C1 segment of cervical spinal cord (tissue), 14 donors: ENCODE measurements at places on chromosomes 1 and 21.
A peak's percentile ranks its signal among the peaks of the same experiment; 100 is the strongest.

DNA sequence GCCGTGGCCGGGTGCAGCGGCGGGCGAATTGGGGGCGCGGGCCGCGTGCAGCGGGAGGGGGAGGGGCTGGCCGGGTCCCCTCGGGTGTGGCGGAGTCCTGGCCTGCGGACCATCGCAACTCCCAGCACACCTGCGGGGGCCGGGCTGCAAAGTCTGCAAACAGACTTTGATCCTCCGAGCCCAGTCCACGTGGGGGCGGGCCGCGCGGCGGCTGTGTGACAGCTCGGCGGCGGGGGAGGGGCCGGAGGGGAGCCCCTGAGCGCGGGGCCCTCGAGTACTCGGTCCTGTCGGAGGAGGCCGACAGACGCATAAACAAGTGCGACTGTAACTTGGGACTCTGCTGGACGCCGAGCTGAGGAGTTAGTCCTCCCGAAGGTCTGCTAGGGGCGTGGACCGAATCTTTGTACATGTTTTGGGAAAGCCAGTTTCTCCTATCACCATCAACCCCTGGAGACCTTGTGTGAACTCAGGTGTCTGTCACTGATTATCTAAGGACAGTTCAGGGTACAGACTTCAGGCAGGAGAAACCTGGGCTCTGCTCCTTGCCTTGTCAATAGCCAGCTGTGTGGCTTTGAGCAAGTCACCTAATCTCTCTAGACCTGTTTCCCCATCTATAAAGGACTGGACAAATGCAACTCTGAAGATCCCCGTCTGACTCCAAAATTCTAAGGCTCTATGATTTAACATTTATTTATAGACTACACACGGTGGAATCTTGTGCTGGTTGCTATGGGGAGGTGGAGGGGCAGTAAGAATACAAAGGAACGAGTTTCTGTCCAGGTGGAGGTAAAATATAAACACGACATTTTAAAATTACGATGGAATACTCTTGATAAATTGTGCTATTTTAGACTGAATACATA is 710 bp upstream of the SLC30A1 start:
- DNase-seq: no peak

- DNase-seq: no peak
Measured at GRCh38 chr1:18940303-18941020, 16.0 kb downstream of the IFFO2 start.

DNA sequence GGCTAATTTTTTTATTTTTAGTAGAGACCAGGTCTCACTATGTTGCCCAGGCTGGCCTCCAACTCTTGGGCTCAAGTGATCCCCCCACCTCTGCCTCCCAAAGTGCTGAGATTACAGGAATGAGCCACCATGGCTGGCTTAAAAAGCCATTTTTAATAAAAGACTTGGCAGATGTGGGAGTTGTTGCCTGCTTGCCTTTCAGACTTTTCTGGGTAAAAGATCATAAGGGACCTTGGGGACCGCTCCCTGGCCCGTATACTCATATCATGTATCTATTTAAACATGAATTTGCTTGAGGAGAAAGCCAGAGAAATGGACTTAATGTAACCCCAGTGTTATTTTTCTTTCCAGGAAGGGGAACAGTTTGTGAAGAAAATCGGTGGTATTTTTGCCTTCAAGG is 23.4 kb upstream of the PODN start:
- no peak for DNase-seq

GRCh38 chr21:45877171-45877438 is 104.5 kb upstream of the COL6A1 start:
- no peak for DNase-seq

DNA sequence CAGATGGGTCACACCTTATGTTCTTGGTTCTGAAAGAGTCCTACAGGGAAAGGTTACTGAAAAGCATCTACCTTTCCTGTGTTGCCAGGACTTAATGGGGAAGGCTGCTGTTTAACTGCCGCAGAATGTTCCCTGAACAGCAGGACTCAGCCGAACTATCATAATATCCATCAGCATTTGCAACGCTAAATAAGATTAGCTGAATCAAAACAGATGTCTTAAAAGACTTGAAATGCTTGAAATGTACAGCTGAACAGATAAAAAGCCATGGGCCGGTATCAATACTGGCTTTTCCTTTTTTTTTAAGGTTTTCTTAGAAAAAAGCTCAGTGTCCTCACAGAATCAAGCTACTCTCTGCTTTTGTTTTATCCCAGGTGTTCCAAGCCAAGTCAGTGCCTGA is 19.7 kb upstream of the ATP13A2 start:
- no peak for DNase-seq

- no peak for DNase-seq
Measured at GRCh38 chr1:36087233-36088123, 1.2 kb upstream of the ADPRS start.

- no peak for DNase-seq
Measured at GRCh38 chr1:156592910-156593660, 1.5 kb downstream of the NAXE start.

DNA sequence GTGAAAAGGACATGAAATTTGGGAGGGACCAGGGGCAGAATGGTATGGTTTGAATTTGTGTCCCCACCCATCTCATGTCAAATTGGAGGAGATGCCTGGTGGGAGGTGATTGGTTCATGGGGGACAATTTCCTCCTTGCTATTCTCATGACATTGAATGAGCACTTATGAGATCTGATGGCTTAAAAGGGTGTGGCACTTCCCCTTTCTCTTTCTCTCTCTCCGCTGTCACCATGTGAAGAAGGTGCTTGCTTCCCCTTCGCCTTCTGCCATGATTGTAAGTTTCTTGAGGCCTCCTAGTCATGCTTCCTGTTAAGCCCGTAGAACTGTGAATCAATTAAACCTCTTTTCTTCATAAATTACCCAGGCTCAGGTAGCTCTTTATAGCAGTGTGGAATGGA is 7.6 kb upstream of the GBP4 start:
- no peak for DNase-seq

- DNase-seq: peak; percentile 77
Measured at GRCh38 chr1:212415107-212415841, 588 bp upstream of the PACC1 start.

DNA sequence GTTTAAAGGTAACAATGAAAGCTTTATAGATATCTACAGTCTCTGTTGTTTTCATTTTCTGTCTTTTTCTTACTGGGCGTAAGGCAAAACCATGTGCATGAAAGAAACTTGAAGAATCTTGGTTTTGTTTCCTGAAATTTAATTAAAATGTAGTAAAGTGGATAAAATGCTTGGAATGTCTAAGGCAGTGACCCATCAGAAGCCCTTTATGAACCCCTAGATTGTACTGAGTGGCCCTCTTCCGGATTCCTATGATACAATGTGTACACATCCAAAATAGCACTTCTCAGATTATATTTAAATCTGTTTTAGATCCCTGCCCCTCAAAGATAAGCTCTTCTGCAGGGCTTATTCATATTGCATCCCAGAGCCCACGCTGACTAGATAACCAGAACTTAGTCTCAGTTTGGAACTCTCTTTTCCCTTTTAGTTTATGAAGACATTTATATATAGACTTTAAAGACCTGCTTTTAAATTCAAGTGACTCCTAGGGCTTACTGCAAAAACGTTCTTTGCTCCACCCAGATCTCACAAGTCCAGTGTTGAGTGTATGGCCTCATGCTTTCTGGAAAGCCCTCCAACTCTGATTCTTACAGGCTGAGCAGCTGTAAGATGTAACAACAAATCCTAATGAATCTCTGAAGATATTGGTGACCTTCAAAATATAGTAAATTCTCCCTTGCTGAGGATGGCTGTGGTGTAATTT is 142.9 kb downstream of the LRRC7 start:
- DNase-seq: no peak

GRCh38 chr1:4071653-4072052 is 171.6 kb upstream of the C1orf174 start:
- no peak for DNase-seq

GRCh38 chr21:44870748-44871495 is 2.6 kb downstream of the PTTG1IP start:
- DNase-seq: no peak

- no peak for DNase-seq
Measured at GRCh38 chr1:233278631-233279030, 16.9 kb downstream of the PCNX2 start.

GRCh38 chr1:54424398-54424797 is 18.2 kb upstream of the SSBP3 start:
- DNase-seq: no peak

DNA sequence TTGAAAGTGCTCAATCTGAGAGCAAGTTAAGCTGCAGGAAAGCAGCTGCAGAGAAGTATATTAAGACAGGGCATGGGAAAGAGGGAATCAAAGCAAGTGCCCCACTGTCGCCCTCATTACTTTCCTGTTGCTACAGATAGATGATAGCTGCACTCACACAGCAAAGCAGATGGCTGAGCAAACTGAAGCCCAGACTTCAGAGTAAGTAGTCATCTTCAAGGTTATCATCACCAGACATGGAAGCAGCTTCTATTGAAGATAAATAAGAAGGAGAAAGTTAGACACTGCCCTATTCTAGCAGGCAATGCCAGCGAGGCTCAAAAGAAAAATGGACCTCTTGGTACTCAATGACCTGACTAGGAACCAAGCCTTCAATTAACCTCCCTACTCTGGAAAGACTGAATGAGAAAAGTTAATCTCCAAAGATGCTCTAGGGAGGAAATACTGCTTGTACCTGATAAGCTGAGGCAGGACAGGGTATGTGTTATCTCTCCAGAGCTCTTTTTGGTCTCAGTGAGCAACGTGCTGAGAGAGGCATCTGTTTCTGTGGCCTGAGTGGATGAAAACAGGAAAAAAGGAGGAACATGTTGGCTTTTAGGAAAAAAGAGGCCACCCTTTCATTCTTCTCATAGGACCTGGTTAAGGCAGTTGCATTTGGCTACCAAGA is 11.1 kb upstream of the MRPL9 start:
- no peak for DNase-seq

DNA sequence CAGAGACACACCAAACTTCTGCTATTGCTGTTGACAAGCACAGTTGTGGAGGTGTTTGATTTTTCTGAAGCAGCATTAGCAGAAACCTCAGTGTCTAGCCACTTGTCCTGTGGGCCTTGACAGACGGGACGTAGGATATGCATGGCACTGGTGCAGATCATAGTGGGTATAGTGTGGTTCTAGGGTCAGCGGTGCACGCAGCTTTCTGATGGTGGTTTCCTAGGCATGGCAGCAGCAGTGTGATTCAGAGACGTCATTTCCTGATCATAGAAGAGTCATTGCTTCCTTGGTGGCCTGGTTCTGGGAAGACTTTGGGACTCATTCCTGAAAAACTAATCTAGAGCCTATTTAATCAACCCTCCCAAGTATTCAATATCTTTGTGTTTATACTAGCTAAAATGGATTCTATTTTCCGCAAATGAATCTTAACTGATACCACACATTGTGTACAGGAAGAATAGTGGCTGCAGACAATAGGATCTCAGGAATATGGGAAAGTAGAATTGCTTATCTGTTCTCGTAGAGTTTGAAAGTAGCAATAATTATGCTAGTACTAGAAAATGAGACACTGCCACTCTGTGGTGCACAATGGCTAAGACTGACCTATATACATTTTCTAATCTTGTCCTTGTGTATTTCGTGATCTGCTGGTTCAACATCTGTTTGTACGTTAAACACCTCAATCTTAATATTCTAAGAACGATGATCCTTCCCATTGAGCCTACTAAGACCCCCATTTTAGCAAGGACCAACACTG is 2.8 kb upstream of the USP1 start:
- no peak for DNase-seq

- DNase-seq: peak; percentile 100
Measured at GRCh38 chr1:172532700-172533512, at the start of gene SUCO. Gene SUCO, plus strand, starts transcription at chr1:172533150. Its CDS starts 286 bp downstream, at chr1:172533436.

DNA sequence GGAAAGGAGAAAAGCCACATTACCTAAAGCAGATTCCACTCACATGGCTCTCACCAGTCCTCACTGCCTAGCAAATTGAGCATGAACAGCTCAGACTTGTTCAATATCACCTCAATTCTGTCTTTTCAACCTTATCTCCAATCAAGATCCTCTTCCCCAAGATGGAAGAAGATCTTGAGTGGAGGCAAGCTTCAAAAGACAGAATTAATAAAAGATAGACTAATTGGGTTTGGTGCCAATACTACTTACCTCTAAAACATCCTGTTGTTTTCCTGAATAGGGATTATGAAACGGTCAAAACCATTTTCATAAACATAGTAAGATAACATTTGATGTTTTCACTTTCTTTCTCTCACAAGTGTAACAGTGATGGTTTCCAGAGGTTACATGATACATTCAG is 349.2 kb upstream of the PLD5 start:
- no peak for DNase-seq

DNA sequence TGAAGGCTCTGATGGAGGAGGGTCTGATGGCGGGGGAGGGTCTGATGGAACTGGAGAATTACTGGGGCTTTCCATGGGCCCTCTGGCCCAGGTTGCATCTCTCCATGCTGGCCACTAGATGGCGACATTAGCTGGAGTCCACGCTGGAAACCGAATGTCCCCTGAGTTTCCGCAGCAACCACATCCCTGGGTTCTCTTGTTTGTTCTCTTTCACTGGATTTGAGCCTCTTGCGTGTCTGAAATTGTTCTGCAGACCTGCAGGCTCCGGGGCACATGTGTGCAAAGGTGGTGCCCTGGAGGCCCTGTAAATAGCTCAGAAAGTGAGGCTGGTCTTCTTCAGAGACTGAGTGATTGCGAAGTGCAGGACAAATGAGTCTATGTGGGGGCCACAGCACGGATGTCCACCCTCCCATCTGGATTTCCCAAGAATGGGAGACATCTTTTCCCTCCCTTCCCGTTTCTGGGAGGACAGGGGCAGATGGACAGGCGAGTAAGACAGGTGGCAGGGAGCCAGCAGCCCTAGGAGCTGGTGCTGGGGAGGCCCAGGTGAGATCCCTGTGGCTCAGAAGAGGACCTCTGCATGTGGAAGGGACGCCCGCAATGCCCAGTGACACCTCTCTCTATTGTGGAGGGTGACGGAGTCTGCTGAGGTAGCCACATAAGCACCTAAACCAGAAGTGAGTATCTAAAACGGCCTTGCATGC is 73.2 kb upstream of the ABCG1 start:
- DNase-seq: peak; percentile 30

GRCh38 chr1:46496505-46496904 is 6.9 kb downstream of the DMBX1 start:
- DNase-seq: no peak

GRCh38 chr1:160879056-160879455 is 5.9 kb downstream of the ITLN1 start:
- no peak for DNase-seq

DNA sequence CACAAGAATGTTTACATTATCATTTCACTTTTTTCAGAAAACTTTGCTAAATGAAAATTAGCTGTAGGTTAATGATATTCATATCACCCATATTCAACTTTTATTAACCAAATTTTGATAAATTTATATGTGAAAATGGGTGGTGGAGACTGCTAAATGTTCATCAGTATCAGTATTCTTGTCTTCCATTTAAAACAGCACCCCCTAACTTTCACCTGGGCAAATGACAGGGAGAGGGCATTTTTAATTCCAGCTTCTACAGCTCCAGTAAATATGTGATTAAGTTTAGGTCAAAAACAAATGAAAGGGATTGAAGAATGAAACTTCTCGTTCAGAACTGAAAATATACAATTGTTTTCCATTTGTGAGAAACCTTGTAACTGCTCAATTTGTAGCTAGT is 722.2 kb downstream of the KCNT2 start:
- DNase-seq: no peak
